ENCODE measurements at places on chromosomes 5 and 9.

- no peak for DNase-seq
Observed at GRCh38 chr9:97480749-97481148, 20.7 kb upstream of the TMOD1 start.

DNA sequence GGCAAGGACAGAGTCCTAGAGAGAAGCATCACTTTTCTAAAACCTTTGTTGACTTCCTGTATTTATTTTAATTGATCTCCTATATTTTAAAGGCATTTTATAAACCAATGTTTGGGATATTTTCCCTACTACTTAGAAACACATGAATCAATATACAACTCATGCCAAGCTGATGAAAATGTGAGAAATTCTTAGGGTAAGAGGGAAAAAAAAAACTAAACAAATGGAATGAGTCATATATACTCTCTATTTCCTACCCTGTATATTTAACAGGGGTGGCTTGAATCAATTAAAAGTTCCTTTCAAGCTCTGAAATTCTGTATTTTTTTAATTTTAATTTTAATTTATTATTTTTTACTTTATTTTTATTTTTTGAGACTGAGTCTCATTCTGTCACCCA lies 19.6 kb downstream of the BAAT start:
- no peak for DNase-seq

GRCh38 chr5:32753765-32754164 lies 42.6 kb downstream of the NPR3 start:
- DNase-seq = no peak

DNA sequence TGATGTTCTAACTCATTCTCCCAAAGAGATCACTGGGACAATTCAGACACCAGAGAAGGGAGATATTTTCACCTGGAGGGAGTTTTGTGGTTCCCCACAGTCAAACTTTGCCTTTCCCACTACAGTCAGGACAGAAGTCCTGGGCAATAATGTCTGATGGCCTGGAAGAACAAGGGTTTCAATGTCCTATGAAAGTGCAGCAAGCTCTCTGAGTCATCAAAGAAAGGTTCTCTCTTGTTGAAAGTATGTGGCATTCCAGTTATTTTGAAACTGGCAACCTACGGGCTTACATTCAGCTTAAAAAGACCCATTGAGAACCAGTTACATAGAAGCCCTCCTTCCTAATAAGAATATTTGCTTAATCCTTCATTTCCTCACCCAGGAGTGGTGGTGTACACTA lies 103.9 kb downstream of the INSYN2B start:
- no peak for DNase-seq

GRCh38 chr5:176929654-176930053 lies 30.5 kb upstream of the HK3 start:
- DNase-seq = no peak

GRCh38 chr5:174338185-174339010 lies 292.9 kb downstream of the NSG2 start:
- DNase-seq = no peak

GRCh38 chr9:91354881-91355280 lies 6.8 kb downstream of the AUH start:
- no peak for DNase-seq

- no peak for DNase-seq
Observed at GRCh38 chr5:147675168-147675567, 107.4 kb downstream of the JAKMIP2 start.

- DNase-seq = no peak
Observed at GRCh38 chr5:142529626-142530278, 156.1 kb downstream of the FGF1 start.

- no peak for DNase-seq
Observed at GRCh38 chr9:133008406-133008805, 22.4 kb upstream of the GTF3C5 start.
